Tracheal epithelial cell (primary cell): ENCODE measurements at places on chromosomes 6 and 20. TPM values are rescaled to one million over a fixed set of nuclear protein-coding genes. Genes with fewer than 3 reads are reported as not detected.

Gene CST5
- not detected in 2 replicates for total RNA-seq

Gene TP53TG5
- under 0.01 and 0.21 TPM in 2 replicates for total RNA-seq

Gene NMBR
- not detected in 2 replicates for total RNA-seq

Gene LIN28B
- total RNA-seq: not detected in 2 replicates

Gene PHACTR3
- 3.4 and 13.6 TPM in 2 replicates for total RNA-seq

Gene TOX2
- total RNA-seq: not detected in 2 replicates

Gene ESR1
- total RNA-seq: under 0.01 and 0.24 TPM in 2 replicates

Gene RIPPLY2
- total RNA-seq: 1.4 TPM in 1 of 2 replicates, not detected in the other

Gene DEFB132
- total RNA-seq: not detected in 2 replicates

Gene PFDN4
- total RNA-seq: 90.6 and 101 TPM in 2 replicates

Gene ECT2L
- total RNA-seq: under 0.01 and 0.21 TPM in 2 replicates

Gene TNFRSF6B
- 7.5 and 254 TPM in 2 replicates for total RNA-seq

Gene SEMG1
- not detected in 2 replicates for total RNA-seq

Gene CST7
- not detected in 2 replicates for total RNA-seq

Gene ASIP
- total RNA-seq: not detected in 2 replicates

Gene SIRPB1
- total RNA-seq: 0.48 TPM in 1 of 2 replicates, not detected in the other

Gene LINC00237
- not detected in 2 replicates for total RNA-seq

Gene DLL1
- 1.7 and 1.9 TPM in 2 replicates for total RNA-seq

Gene LGSN
- total RNA-seq: 0.21 TPM in 1 of 2 replicates, not detected in the other

Gene PHACTR1
- total RNA-seq: 0.96 TPM in 1 of 2 replicates, not detected in the other
